ENCODE measurements at places on chromosomes 13 and 19.
A peak's percentile ranks its signal among the peaks of the same experiment; 100 is the strongest.

DNA sequence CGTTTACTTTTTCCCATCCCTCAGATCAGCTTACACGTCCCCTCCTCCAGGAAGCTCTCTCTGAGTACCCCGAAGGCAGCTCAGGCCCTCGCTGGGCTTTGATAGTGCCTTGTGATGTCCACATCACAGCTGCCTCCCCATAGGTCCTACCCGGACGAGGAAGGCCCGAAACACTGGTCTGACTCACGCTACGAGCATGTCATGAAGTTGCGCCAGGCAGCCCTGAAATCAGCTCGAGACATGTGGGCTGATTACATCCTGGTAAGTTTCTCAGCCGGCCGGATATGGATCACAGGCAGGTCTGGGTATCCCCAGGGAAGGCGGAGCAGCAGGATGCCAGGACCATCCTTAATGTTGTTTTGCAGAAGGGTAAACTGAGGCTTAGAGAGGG, 4.8 kb downstream of the COLGALT1 start:
- peak; percentile 91 for DNase-seq

- DNase-seq: no peak
These were observed 159.3 kb downstream of the UGGT2 start for GRCh38 chr13:95893861-95894260.

GRCh38 chr19:6413291-6413690, 11.3 kb downstream of the KHSRP start:
- DNase-seq: no peak

DNA sequence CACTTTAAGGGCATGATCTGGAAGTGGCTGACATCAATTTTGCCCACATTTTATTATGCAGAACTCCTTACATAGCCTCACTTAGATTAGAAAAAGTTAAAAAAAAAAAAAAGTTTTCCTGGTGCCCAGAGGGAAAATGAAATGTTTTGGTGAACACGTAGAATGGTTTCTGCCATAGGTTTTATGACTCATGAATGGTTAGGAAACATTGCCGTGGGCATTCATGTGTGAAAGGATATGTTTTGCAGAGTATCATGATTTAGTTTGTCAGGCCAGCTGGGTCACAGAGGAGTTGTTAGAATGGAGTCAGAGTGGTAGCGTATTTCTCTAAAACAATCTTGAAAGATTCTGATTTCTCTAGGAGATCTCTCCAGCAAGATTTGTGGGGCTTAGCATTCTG, 133.8 kb downstream of the MRPL57 start:
- DNase-seq: no peak

- DNase-seq: no peak
These were observed 6.0 kb upstream of the SIGLEC12 start for GRCh38 chr19:51507640-51508058.

GRCh38 chr19:40217934-40218890, at the start of gene TTC9B:
Gene TTC9B, minus strand, starts transcription at chr19:40218384. Its CDS starts 3 bp downstream, at chr19:40218381.
- peak; percentile 74 for DNase-seq

GRCh38 chr13:110347535-110348308, 40.6 kb downstream of the COL4A2 start:
- peak; percentile 88 for DNase-seq

DNA sequence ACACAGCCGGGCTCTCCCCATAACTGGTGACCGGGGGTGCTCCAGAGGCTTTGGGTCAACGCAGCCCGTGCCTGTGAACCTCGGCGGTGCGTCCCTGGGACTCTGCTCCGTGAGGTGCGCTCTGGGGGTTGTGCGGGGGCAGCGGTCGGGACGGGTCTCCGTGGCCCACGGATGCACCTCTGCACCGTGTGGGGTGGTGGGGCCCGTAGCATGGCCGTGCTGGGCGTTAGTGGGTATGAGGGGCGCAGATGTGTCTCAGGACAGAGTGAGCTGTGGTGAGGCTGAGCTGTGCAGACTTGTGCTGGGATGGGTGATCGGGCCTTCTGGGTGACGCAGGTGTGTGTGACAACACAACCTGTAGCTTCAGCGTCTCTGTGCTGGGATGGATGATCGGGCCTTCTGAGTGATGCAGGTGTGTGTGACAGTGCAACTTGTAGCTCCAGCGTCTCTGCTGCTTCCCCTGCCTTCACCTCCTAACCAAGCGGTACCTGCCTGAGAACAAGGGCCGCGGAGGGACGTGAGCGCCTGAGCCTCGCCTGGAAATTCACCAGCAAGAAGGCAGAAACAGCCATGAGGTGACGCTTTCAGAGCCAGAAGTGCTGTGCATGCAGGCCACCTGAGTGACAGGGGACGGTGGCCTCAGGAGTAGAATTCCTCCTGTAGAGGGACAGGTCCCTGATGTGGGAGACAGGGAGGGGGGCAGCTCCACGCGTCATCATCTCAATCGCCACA, 599 bp downstream of the ZNF331 start:
- DNase-seq: peak; percentile 9

DNA sequence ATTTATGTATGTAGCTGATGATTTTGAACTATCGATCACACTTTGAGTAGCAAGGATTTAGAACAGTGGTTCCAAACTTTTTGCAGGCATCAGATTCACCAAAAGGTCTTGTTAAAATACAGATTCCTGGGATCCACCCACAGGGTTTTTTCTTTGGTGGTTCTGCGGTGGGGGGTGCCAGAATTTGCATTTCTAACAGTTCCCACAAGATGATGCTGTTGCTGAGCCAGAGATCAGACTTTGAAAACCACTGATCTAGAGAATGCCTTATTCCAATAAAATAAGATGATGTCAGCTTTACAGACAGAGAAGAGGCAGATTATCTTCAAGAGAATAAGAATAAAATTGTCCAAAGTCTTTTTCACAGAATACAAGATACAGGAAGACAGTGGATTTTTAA, 80.9 kb upstream of the SHISA2 start:
- DNase-seq: peak; percentile 16

Measured in GM03348 (cell line).